ENCODE measurements at places on chromosomes 5 and 9.
A peak's percentile ranks its signal among the peaks of the same experiment; 100 is the strongest.

- no peak for DNase-seq
These were observed 44.1 kb downstream of the WNK2 start for GRCh38 chr9:93228030-93228429.

GRCh38 chr5:89036166-89036565, 153.2 kb upstream of the MEF2C start:
- DNase-seq: no peak

GRCh38 chr5:36177715-36178523, 26.0 kb downstream of the SKP2 start:
- no peak for DNase-seq

- no peak for DNase-seq
These were observed 10.0 kb downstream of the GPX3 start for GRCh38 chr5:151030379-151030778.

GRCh38 chr5:36208786-36209185, 32.9 kb downstream of the NADK2 start:
- DNase-seq: no peak

DNA sequence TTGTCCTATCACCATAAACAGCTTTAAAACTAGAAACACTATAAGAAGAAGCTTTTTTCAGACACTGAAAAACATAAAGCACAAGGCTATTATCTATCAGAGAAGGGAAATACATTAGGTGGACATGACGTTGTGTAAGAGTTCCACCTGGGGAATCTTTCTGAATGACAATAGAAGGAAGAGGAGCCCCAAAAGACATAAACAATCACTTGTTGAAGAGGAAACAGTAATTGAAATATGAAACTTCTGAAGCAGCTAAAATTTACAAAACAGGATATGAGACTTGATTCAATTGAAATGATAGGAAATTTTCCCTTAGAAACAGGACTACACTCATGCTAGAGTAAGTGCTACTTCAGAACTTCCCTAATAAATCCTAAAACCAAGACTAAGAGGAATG, 933.6 kb downstream of the EFNA5 start:
- no peak for DNase-seq

GRCh38 chr9:92003308-92004044, 53.4 kb upstream of the ROR2 start:
- no peak for DNase-seq

GRCh38 chr5:60436518-60436917, 263.4 kb downstream of the DEPDC1B start:
- peak; percentile 33 for DNase-seq

DNA sequence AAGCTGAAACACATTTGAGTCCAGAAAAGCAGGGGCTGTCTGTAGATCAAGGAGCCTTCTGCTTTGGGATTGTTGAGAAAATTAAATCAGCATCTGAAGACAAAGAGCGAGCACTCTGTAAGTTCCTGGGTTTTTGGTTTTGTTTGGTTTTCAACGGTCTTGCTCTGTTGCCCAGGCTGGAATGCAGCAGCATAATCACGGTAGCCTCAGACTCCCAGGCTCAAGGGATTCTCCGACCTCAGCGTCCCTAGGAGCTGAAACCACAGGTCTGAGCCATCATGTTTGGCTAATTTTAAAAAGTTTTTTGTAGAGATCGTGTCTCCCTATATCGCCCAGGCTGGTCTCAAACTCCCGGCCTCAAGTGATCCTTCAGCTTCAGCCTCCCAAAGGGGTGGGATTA, 266.5 kb upstream of the ADAMTS16 start:
- no peak for DNase-seq

DNA sequence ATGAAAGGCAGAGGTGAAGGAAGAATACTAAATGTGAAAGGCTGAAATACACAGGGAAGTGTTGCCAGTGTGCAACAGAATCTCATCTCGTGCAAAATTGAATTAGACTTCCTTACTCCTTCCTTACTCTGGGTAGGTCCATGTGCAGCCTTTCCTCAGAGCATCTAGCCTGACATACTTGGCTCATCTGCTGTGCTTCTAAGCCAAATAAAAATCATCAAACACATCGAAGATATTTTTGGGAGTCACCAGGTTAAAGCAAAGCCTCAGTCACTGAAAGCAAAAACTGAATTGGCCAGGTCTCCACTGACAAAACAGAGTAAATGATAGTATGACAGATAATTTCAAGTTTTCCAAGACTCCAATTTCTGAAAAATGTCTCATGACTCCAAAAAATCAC, 19.3 kb downstream of the STARD4 start:
- no peak for DNase-seq

GRCh38 chr9:34701023-34701768, 8.7 kb downstream of the CCL21 start:
- DNase-seq: no peak

DNA sequence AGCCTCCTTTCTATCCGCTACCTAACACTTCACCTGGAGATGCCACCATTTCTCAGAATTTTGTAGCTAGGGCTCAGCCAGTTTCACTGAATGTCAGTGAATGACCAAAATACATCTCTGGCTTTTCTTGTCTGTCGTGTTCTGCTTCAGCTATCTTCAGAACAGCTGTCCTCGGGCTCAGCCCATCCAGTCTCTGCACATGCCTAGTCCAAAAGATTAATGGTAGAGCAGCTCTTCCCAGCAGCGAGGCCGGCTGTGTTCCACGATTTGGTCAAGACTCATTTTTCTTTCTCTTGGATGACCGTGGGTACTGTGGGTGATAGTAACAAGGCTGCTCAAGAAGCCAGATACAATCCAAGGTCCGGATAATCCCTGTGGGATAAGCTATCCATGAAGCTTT, 342.8 kb downstream of the GABRG2 start:
- no peak for DNase-seq

- DNase-seq: no peak
These were observed 654 bp downstream of the RANBP6 start for GRCh38 chr9:6014670-6015270.

GRCh38 chr5:92518318-92518904, 1062.6 kb downstream of the NR2F1-AS1 start:
- peak; percentile 26 for DNase-seq

- DNase-seq: no peak
These were observed 44.6 kb upstream of the ALDH1A1 start for GRCh38 chr9:72997387-72997995.

GRCh38 chr5:127872494-127872893, 169.3 kb downstream of the CCDC192 start:
- no peak for DNase-seq

DNA sequence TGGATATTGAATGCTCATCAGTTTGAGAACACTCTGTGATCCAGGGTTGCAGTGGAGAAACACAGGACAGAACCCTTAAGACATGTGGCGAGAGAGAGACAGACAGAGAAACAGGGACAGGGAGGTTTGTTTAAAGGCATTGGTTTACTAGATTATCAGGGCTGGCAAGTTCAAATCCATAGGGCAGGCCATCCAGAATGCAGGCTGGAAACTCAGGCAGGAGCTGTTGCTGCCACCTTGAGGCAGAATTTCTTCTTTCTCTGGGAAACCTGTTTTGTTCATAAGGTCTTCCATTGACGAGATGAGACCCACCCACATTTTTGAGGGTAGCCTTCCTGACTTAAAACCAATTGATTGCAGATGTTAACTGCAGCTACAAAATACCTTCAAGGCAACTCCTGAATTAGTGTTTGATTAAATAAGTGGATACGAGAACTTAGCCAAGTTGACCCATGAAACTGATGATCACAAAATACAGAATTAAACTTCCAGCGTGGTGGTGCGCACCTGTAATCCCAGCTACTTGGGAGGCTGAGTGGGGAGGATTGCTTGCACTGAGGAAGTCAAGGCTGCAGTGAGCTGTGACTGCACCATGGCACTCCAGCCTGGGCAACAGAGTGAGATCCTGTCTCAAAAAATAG, 55.9 kb downstream of the NSUN2 start:
- DNase-seq: peak; percentile 4

GRCh38 chr5:94191604-94192003, 426.8 kb downstream of the KIAA0825 start:
- no peak for DNase-seq

DNA sequence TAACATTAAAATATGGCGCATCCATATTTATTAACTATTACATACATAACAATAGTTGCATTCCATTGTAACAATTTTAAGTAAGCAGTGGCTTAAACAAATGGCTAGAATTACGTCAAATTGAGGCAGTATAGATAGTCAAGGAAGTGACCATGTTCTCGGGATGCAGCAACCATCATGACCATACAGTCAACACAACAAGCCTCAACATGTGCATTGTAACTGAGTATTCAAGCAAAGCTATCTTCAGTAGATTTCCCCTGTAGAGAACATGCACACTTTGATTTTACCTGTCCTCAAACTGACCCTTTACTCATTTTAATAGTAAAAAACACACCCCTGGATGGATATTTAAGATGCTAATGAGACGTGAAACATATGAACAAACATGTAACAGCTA, 356.4 kb downstream of the HINT1 start:
- DNase-seq: no peak

DNA sequence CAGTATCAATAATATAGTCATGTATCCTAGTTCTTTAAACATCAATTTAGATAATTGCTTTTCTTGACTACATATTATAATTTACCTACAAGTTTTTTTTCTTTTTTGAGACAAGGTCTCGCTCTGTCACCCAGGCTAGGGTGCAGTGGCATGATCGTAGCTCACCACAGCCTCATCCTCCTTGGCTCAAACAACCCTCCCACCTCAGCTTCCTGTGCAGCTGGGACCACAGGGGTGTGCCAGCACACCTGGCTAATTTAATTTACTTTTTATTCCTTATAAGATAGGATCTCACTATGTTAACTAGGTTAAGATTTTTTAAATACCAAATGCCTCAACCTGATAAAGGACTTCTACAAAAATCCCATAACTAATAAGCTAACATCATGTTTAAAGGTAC, 21.1 kb downstream of the UIMC1 start:
- no peak for DNase-seq

DNA sequence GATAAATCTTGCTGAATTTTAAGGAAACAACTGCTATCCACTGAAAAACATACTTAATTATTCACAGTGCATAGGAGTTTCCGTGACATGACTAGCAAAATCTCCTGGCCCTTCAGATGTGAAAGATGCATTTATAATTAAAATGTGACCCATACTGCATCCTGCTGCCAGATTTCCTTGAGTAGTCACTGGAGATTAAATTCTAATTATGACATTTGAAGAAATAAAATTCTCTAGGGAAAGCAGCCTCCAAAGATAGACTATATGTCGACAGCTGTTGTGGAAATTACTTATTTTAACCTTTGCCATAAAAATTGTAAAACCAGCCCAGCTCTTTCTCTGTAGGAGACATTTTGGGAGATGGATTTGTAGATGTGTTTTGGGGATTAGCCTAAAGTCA, 193.6 kb upstream of the SMC2 start:
- no peak for DNase-seq

- DNase-seq: no peak
These were observed 445.2 kb downstream of the ELAVL2 start for GRCh38 chr9:23380821-23381220.

GRCh38 chr9:96008502-96009222, 133.2 kb downstream of the ERCC6L2 start:
- no peak for DNase-seq

- DNase-seq: no peak
These were observed 2.4 kb upstream of the RNF145 start for GRCh38 chr5:159211729-159212174.

DNA sequence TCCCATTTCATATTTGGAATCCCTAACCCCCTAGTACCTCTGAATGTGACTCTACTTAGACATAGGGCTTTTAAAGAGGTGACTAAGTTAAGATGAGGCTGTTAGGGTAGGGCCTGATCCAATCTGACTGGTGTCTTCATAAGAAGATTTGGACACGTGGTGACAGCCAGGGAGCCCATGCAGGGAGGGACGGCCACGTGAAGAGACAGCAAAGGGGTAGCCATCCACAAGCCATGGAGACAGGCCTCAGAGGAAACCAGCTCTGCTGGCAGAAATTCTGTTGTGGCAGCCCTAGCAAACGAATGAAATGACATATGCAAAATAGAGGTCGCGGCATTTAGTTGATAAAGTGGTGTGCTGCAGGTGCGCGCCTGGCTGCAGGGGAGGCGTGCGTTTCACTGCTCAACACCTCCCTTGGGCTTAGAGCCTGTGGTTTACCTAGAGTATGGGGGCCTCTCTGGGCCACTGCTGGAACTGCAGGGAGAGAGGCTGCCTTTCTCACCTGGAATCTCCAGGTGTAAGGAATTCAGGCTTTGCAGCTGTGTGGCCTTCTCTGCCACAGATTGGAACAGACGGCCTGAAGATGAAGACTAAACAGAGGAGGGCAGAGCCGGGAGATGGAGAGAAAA, 7.1 kb upstream of the AFAP1L1 start:
- no peak for DNase-seq

- no peak for DNase-seq
These were observed 199.7 kb downstream of the HSPA4 start for GRCh38 chr5:133251296-133252132.

- no peak for DNase-seq
These were observed 89.5 kb upstream of the TTC23L start for GRCh38 chr5:34749431-34749873.

DNA sequence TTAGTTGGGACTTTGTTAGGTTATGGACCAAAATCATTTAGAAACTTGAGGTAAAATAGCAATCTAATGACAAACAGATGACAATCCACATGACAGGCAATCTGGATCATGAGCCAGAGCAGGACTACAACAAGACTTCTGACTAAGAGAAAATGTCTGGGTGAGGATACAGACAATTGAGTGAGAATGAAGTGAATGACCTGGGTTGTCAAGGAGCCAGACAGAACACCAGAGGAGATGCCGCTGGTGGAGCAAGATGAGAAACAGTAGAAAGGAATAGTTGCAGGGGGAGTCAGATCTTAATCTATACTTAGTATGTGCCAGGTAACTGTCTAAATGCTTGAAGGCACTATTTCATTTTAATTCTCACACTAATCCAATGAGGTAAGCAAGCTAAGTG, 277.8 kb downstream of the PRELID2 start:
- DNase-seq: no peak

DNA sequence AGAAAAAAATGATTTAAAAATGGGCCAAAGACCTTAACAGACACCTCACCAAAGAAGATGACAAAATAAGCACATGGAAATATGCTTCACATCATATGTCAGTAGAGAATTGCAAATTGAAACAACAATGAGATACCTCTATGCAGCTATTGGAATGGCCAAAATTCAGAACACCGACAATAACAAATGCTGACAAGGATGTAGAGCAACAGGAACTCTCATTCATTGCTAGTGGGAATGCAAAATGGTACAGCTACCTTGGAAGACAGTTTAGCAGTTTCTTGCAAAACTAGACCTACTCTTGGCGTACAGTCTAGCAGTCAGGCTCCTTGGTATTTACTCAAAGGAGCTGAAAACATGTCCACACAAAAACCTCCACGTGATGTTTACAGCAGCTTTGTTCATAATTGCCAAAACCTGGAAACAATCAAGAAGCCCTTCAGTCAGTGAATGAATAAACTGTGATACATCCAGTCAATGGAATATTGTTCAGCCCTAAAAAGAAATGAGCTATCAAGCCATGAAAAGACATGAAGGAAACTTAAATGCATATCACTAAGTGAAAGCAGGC, 10.5 kb upstream of the MVB12B start:
- DNase-seq: no peak

- peak; percentile 51 for DNase-seq
These were observed 412.8 kb upstream of the PIK3R1 start for GRCh38 chr5:67802766-67803165.

- DNase-seq: no peak
These were observed 10.4 kb downstream of the TAF11L12 start for GRCh38 chr5:17620627-17621026.

GRCh38 chr9:132030626-132031325, 48.9 kb downstream of the MED27 start:
- DNase-seq: no peak

Data from GM12878 (cell line).